ENCODE measurements at places on chromosomes 7 and 10. TPM values are rescaled to one million over a fixed set of nuclear protein-coding genes. Genes with fewer than 3 reads are reported as not detected.

DNA sequence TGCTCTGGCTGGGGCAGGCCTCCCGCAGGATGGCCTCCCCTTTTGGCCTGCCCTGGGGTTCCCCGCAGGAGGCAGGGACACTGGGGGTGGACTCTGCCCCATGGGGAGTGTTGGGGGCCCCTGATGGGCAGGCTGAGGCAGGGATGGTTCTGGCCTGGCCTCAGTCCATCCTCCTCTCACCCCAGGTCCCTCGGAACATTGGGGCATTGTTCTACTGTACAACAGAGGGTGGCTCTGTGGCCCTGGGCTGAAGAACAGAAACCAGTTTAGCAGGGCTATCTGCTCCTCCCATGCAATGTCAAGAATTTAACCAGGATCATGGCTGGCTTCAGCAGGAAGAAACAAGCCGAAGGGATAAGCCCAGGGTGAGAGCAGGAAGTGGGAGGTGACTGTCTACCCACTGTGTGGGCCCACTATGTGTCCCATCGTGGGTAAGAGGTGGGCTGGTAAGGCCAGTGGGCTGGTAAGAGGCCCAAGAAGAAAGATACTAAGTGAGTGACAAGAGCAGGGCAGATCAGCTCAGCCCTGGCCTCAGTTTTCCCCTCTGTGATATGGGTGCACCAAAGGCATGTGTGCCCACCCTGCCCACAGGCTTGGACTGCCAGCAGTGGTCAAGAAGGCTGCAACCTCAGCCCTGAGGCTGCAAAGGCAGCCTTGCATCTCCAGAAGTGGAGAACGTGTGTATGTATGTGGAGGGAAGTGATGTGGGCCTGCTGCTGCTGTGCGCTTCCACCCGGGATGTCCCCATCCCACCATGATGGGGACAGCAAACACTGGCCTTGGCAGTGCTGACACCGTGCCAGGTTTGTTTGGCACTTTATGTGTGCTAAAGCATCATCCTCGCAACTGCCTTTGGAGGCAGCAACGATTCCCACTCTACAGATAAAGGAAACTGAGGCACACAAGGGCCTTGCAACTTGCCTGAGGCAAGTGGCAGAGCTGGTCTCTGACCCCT lies 138.9 kb downstream of the SH3PXD2A start:
- no peak for DNase-seq

GRCh38 chr10:62075912-62076311 lies 174.4 kb downstream of the ARID5B start:
- no peak for DNase-seq

DNA sequence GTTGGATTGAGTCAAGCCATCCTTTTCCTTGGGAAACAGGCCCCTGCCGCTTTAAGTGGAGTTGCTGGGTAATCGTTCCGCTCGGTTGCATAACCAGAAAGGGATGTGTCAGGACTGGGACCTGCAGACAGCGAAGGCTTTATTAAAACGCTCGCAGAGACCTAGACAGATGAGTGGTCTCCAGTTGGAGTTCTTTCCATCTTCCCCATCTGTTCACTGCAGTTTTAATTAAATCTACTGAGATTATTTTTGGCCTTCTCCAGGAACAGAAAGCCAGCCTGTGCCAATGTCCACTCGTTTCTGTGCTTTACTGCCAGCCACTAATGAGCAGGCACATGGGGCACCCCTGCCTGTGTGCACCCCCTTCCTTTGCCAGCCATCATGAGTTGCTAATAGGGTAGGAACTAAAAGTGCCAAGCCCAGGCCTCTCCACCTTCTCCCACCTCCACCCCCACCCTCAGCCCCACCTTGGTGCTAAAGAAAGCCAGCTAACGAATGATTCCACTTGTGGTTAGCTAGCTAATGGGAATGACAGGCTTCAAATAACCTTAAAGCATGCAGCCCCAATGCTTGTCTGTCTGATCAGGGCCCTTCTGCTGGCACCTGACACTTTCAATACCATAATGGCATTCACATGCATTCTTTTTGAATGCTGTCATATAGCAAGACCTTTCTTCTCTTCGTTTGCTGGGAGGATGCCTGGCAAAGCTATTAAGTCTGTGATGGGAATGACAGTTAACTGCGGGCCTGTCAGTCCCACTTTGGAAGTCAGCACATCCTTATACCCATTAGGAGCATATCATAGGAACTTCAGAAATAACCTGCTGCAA lies 556.8 kb upstream of the GALNT17 start:
- DNase-seq: no peak

Gene GPR158
- 0.22 TPM for polyA plus RNA-seq

Data from renal cortex interstitium (tissue), 15 donors.